ENCODE measurements at places on chromosomes 11 and 22.

DNA sequence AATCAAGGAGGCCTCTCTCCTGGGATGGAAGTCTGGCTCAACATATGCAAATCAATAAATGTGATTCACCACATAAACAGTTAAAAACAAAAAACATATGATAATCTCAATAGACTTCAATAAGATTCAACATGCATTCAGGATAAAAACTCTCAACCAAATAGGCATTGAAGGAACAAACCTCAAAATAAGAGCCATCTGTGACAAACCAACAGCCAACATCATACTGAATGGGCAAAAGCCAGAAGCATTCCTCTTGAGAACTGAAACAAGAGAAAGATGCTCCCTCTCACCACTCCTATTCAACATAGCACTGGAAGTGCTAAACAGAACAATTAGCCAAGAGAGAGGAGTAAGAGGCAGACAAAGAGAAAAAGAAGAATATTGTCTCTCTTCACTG lies 54.0 kb upstream of the SEZ6L start:
- no peak for DNase-seq

DNA sequence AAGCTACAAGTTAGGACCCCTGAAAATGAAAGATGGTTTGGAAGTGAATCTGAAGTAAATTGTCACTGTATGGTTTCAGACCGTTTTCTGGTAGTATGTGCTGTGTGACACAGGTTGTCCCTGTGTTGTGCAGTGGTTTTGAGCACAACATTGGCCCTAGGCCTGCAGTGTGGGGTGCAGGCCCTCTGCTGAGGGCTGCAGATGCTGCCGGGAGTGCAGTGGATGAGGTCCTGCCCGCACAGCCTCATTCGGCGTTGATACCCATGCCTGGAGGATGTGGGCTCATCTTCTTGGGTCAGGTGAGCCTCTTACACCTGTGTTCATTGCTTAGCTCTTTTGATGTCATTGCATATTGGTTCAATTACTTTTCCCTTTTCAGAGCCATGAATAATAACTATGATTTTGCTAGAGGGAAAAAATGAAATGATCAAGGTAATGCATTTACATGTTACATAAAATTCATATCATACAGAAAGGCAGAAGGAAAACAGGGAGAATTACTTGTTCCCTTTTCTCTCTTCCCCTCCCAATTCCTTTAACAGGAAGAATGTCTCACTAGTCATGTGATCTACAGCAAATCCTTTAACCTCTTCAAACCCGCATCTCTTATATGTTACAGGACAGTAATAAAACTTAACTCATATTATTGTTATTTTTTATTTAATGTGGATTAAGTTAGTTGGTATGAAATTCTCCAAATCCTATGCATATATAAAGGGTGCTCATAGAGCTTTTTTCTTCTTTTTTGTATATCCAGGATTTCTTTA lies 48.7 kb downstream of the PTPRJ start:
- no peak for DNase-seq

- DNase-seq: no peak
Observed at GRCh38 chr11:37182031-37182430, 584.0 kb upstream of the RAG2 start.

DNA sequence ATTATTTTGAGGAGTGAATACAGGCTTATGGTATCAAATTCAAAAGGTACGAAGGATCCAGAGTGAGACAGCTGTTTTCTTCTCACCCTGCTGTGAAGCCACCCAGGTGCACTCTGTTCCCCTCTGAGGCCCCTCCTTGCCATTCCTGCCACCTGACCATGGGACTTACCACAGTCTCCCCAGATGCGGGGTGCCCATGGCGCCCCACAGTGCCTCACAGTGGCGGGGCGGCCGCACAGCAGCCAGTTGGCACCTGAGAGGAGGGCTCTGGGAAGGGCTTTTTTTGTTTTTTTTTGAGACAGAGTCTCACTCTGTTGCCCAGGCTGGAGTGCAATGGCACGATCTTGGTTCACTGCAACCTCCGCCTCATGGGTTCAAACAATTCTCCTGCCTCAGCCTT lies 151.7 kb downstream of the CEP164 start:
- DNase-seq: peak; percentile 62

DNA sequence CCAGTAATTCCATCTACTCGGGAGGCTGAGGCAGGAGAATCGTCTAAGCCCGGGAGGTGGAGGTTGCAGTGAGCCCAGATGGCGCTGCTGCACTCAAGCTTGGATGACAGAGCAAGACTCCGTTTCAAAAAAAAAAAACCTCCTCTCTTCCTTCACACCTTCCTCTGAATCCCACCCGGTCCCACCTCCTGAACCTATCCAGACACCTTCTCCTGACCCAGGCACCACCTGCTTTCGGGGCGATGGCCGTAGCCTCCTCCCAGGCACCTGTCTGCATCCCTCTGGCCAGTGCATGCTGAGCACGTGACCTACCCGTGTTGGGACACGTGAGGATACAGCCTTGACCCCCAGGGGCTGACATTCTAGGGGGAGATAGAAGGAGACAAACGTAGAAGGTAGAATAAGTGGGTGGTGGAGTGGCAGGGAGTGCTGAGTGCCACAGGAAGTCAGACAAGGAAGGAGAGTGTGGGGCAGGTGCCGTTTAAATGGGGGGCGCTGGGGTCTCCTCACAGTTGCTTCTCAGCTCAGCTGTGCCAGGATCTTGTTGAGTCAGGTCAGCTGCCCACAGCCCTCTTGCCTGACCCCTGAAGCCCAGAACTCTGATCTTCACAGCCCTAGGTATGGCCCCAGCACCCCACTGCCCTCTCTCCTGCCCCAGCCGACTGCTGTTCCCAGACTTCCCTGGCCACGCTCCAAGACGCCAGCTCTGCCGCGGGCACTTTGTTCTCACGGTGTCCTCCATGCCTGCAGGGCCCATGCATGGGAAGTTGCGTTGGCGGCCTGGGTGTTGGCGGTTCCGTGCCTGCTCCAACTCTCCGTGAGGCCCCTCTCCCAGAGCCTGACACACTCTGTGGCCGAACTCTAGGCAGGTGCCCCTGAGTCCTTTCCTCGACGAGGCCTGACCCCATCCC lies 1.2 kb upstream of the MIOX start:
- no peak for DNase-seq
